ENCODE measurements at places on chromosomes 4 and X. TPM values are rescaled to one million over a fixed set of nuclear protein-coding genes. Genes with fewer than 3 reads are reported as not detected.

Gene SSX2
- not detected for total RNA-seq

Gene GLRA3
- not detected for total RNA-seq

Gene DRP2
- 0.86 TPM for total RNA-seq

Gene EREG
- not detected for total RNA-seq

Gene PPEF1
- total RNA-seq, result 0.74 TPM

Gene LRCH2
- total RNA-seq, result not detected

Gene XAGE2
- total RNA-seq, result not detected

Gene PABPC5
- not detected for total RNA-seq

Gene KLHL13
- total RNA-seq, result 1.3 TPM

Gene F8
- 15.0 TPM for total RNA-seq

Gene ENPP6
- 0.81 TPM for total RNA-seq

Gene FOXR2
- total RNA-seq, result not detected

Gene ZNF141
- 32.0 TPM for total RNA-seq

Gene CSAG1
- total RNA-seq, result not detected

Gene P2RY4
- 0.69 TPM for total RNA-seq

Gene ITGB1BP2
- 7.4 TPM for total RNA-seq

Gene SPANXN4
- not detected for total RNA-seq

Gene OCRL
- 4.7 TPM for total RNA-seq

Gene CXCL13
- total RNA-seq, result 0.28 TPM

Gene COX7B2
- total RNA-seq, result not detected

Data from activated T-cell treated with anti-CD3 and anti-CD28 coated beads, Interleukin-2, amount 50 U/mL, for 72 hours (primary cell).